ENCODE measurements at places on chromosomes 5 and 9.

- no peak for DNase-seq
These were observed 21.6 kb downstream of the CSF1R start for GRCh38 chr5:150064681-150065220.

DNA sequence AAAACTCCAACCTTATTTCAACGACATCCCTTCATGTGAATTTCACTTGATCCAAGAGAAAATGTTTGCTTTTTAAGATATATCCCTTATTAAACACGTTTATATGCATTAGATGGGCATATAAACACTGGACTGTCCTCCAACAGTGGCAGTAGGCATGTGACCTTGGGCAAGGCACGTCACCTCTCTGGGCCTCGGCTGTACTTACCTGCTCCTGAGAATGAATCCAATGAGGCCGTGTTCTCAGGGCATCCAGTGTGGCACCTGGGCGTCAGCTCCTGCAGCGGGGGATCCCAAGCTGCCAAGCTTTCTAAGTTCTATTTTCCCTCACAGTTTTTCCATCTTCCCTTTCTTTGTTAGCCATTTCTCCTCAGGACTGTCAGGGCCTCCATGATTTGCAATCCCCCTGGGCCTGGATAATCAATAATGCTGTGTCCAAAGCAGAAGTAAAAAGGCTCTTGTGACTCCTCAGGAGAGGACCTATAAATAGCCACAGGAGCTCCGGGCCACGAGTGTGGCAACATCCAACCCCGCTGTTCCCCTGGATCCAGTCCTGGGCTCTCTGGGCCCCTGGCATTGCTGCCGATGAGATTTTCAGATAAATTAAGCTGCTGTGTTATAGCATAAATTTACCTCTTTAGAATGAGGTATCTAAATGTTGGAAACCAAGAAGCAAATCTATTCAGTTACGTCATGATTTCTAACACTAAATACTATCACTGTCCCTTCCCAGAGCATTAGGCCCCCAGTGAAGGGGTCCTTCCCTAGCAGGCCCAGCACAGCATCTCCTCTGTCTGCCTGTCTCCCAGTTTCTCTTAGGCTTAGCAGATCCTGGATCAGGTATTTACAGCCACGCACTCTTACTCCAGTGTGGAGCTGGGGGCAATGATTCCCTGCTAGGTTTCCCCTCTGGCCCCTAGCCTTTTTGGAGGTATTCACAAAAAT lies 76.8 kb downstream of the PTPN3 start:
- no peak for DNase-seq

- no peak for DNase-seq
These were observed 20.7 kb upstream of the RXRA start for GRCh38 chr9:134305533-134305932.

DNA sequence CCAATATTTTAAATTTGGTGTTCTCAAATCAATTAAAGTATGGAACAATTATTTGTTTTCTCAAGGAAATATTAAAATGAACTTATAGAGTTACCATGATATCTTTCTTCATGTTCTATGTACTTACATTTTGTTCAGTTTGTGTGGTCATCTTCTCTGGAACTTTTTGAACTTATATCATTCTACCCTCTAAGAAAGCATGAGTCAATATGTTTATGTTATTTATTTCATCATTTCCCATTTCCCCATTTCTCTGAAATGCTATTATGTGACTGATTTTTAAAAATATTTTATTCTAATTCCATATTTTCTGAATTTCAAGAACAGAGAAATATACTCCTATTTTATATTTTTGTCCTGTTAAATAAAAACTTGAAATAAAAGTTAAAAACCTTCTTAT lies 123.5 kb upstream of the ACOT12 start:
- no peak for DNase-seq

DNA sequence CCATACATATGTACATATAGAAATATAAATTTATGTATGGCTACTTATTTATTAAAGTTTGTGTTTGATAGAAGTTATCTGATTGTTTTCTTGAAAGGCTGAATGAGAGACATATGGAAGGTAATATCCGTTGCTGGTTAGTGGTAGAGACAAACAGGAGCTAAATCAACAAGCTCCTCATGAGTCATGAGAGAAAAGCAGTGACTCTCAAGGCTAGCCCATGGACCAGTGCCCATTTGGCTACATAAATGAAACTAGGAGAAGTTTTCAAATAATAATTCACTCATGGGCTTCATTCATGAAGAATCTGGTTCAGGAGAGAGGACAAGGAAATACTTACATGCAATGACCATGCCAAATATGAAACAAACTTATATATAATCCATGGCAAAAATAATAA lies 504.5 kb upstream of the ITGA1 start:
- DNase-seq, result no peak

DNA sequence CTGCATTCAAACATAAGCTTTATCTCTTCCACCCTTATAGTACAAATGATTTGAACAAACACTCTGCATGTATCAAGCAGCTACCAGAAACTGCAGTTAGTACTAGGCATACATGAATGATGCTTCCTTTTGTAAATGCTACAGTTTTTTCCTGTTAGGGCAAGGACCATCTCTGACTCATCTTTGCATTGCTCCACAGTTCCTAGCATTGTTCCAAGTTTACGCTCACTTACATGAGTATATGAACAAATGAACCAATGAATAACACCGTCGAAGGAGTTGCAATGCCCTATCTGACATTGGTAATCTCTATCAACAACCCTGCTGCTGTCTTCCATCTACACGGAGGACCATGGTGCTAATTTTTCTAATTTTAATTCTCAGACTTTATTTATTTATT lies 2.1 kb upstream of the ALDH7A1 start:
- no peak for DNase-seq

GRCh38 chr5:151632524-151632923 lies 41.4 kb upstream of the FAT2 start:
- no peak for DNase-seq

DNA sequence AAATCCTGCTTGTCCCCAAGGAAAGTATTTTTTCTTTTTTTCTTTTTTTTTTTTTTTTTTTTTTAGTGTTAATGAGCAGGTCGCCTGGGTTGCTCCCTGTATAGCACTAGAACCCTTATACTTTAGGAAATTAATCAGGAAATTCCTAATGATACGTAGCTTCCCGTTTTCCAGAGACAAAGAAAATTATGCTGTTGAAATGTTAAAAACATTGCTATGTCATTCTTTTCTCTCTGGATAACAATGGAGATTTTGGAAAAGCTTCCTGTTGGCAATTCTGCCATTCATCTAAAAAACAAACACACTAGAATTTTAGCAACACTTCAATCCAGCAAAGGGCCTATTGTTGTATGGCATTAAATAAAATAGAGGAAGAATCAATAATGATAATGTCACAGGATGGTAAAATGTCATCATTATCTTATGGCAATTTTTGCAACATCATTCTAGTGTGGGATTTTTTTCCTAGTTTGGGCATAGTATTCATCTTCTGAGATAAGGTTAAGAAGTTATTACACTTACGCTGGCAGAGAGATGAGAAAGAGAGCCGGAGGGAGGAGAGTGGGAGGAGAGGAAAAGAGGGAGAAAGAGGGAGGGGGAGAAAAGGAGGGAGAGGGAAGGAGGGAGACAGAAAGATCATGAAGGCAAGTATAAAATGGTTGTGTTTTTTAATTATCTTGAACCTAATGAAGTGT lies 315.8 kb upstream of the PDE4D start:
- DNase-seq, result no peak

GRCh38 chr5:3619579-3619978 lies 23.9 kb downstream of the IRX1 start:
- DNase-seq, result no peak

DNA sequence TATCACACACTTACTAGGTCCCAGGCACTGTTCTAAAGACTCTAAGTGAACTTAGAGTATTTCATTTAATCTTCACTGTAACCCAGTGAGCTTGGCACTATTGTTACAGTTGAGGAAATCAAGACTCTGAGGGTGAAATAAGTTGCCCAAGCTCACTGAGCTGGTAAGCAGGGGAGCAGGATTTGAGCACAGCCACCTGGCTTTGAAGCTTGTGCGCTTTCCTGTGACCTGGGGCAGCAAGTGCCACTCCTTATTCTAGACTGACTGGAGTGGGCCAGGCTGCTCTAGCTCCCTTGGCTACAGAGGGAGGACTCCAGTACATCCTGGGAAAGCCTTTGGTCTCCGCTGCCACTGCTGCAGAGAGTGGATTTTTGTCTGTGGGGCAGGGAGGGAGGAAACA lies 50.0 kb downstream of the RGS3 start:
- no peak for DNase-seq

DNA sequence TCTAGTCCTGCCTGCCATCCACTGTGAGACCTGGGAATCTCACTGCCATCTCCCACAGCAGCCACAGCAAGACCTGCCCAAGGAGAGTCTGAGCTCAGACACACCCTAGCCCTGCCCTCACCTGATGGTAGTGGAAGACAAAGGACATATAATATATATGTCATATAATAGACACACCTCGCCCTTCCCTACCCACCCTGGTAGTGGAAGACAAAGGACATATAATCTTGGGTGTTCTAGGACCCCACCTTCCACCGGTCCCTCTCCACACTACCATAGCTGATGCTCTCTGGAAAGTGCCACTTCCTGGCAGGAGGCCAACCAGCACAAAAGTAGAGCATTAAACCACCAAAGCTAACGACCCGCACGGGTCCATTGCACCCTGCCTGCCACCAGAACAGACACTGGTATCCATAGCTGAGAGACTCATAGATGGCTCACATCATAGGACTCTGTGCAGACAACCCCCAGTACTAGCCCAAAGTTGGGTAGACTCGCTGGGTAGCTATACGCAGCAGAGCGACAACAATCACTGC lies 545.6 kb downstream of the CAAP1 start:
- no peak for DNase-seq

- DNase-seq, result no peak
These were observed 12.3 kb upstream of the OBP2A start for GRCh38 chr9:135533674-135534073.

GRCh38 chr5:1555011-1555807 lies 31.4 kb upstream of the LPCAT1 start:
- DNase-seq, result no peak

DNA sequence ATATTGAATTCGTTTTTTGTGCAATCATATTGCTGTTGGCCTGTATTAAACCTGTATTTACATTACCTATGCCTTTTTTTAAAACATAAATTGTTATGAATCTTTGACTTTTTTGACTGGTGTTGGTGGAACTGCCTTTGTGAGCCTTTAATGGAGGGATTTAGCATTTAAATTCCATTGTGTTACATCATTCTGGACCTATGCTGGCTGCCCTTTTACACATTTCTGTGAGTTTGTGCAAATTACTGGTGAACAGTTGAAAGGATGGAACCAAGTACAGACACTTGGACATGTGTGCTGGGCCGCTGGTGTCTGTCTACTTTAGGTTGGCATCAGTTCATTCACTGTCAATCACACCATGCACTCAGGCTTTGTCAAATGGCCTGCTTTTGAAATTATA lies 3.4 kb downstream of the SNX18 start:
- no peak for DNase-seq

- DNase-seq, result no peak
These were observed 114.0 kb downstream of the C9orf50 start for GRCh38 chr9:129506892-129507291.

GRCh38 chr9:113516840-113517577 lies 53.5 kb downstream of the RGS3 start:
- DNase-seq, result no peak

- no peak for DNase-seq
These were observed 52.6 kb upstream of the ARAP3 start for GRCh38 chr5:141734501-141735229.

DNA sequence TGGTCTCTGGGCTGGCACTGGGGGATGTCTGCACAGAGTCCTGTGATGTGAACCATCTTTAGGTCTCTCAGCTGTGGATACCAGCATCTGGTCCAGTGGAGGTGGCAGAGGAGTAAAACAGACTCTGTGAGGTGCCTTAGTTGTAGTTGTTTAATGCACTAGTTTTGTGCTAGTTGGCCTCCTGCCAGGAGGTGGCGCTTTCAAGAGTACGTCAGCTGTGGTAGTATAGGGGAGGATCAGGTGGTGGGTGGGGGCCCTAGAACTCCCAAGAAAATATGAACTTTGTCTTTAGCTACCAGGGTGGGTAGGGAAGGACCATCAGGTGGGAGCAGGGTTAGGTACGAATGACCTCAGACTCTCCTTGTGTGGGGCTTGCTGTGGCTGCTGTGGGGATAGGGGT lies 197.1 kb downstream of the TMC1 start:
- DNase-seq, result no peak

- peak; percentile 88 for DNase-seq
These were observed 413 bp downstream of the JADE2 start for GRCh38 chr5:134525683-134526482.

DNA sequence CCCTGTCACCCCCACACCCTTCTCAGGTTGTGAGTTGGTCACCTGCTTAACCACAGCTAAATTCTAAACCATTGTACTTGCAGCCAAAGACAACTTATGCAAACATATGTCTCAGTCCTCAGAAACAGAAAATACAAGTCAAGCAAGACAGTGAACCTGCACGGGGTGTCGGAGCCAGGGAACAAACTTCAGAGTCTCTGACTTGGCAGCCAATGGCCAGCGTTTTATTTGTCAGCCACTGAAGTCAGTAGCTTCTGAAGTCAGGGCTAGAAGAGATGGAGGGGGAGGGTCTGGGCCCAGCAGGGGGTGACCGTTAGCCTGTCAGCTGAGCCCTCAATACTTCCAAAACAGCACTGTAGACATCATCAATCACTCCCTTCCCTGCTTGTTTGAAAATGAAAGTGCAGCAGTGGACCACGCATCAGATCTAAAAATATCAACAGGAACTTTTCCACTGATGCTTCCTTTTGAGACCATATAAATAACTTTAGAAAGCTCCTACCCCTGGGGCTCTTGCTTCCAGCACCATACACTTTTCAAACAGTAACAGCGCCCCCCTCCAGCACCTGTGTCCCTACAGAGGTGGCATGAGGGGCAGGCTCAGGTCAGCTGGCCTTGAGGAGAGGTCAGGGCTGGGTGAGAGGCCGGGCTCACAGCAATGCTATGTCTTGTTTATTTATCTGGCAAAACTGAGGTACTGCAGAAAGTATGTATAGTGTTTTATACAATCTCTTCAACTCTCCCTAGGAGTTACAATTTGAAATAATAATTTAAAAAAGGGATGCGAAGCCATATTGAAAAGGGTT lies 142.5 kb downstream of the ACER2 start:
- DNase-seq, result no peak

- DNase-seq, result no peak
These were observed 111.6 kb downstream of the NREP start for GRCh38 chr5:111645303-111645838.

DNA sequence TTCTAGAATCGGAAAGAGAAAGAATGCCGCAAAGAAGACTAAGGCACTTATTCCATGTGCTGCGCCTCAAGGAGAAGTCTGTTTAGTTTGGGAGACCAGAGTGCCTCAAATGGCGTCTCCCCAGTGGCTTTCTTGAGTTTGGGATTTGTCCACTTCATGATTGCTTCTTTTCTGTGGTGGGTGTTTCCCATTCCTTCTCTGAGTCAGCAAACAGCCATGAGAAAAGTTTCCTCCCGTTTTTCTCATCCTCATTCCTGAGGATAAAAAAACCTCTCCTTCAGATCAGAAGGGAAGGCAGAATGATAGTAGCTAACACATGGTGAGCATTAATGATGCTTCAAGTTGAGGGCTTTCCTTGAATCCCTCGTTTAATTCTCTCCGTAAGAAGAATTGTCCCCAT lies 275.9 kb upstream of the WWC1 start:
- DNase-seq, result no peak
